ENCODE measurements at places on chromosomes 5 and 9.

DNA sequence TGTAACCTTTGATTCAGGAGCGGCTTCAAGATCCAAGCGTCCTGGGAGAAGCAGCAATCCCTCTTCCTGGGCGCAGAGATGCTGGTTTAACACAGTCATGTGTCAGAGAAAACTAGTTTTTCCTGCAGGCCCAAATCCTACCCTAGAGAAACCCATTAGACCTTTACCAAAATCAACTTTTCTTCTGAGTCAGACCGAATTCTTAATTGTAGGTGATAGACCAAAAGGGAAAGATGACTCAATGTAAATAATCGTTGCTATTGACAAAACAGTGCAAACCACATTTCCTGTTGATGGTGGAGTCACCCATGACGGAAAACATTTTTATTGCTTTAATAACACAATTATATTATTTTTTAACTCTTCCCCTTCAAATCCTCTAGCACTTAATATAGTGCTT, 40.1 kb downstream of the SLC1A1 start:
- DNase-seq: no peak

DNA sequence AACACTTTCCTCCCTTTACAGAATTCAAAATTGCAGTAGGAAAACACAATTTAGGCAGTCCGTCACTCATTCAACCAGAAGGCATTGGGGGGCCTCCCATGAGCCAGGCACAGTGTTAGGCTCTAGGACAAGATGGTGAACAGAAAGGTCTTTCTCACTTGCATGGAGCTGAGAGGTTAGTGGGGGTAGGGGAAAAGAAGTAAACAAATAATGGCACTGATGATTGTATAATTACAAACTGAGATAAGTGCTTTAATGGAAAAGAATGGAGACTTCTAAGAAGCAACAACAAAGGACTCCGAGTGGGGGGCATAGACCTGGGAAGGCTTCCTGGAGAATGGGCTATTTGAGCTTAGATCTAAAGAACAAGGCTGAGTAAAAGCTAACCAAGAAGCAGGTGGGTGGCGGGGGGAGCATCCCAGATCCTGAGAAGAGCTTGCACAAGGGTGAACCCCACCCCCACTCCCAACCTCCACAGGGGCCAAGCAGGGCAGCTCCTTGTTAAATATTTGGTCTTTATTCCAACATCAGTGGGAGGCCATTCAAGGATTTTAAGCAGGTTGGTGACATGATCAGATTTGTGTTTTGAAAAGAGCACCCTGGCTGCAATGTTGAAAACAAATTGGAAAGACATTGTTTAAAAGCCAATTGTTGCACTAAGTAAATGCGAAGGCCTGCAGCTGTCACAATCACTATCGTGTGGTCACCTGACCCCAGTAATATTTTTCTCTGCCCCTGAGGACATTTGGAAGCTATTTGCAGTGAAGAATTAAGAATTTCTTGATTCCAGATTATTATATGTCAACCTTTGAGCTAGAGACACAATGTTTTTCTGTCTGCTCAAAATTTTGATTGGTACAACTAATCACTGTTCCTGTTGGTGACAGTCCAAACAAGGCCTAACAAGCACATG, 73.9 kb upstream of the EFNA5 start:
- no peak for DNase-seq

DNA sequence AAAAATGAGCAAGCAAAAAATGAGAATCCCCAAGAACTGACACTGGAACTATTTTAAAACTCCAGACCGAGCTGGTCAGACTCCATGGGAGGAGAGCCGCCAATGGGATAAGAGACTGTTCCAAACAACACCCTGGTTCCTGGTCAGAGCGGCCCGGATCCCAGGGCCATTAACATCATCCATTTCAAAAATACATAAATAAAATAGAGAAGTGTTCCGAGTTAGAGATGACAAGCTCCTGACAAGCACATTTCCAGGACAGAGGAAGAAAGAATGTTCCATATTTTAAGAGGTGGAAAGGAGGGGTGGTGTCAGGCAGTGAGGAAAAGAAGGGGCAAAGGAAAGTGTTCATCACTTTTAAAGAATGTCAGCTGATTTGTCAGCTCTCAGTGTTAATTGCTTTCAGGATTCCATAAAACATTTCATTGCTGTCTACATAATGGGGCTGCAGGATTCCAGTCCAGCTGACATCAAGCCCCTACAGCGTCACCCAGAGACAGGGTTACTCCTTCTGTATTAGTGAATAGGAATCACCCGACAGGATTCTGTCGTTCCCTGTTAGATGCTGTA, 202.5 kb upstream of the TRIM32 start:
- no peak for DNase-seq

GRCh38 chr5:131463656-131464055, 171.4 kb downstream of the RAPGEF6 start:
- no peak for DNase-seq

DNA sequence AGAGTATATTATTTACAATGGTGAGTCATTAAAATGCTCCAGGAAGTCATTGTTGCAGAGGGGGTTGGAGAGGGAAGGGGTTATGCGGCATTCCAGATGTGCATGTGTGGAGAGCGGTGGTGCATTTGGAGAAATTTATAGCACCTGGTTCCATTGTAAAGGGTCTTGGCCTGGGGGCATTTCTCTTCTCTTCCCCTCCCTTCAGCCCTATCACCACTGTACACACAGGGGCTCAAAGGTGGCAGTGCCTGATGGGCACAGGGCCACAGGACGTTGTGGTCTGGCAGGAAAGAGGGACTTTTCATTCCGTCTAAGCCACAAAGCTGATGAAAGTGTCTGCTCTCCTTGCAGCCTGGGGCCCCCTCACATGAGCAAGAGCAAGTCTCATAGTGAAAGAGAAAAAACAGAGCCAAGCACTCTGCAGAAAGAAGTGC, 442.4 kb upstream of the ZNF462 start:
- no peak for DNase-seq

GRCh38 chr9:120438836-120439546, 141.0 kb downstream of the CDK5RAP2 start:
- no peak for DNase-seq

- DNase-seq: peak; percentile 87
Measured at GRCh38 chr5:173557123-173557903, 59.1 kb downstream of the BOD1 start.

DNA sequence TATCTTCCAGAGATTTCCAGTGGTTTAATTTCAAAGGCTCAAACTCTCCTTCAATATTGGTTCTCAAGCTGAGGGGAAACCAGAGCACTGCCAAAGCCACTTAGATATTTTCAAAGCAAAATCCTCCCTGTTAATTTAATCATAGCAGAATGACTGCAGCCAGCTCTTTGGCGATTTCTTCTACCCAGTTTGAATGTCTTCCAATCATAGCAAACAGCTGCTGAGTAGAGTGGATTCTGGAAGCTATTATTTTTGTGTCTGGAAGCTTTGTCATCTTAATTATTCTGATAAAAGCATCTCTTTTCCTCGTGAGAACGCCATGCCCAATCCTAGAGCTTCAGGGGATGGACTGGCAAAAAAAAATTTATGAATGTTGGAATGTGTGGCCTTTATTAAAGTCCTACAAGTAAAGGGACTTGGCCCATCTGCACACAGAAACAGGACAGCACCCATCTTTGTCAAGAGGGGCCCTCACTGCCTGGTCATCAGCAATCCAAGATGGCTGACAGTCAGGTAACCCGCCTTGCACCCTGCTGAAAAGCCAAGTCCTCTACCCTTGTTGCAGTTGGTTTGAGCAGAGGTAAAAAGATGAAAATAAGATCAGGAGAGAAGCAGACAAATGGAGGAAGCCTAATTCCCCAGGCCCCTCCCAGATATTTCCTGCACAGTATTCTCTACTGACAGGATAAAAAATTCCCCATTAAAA, 125.1 kb downstream of the SUSD1 start:
- no peak for DNase-seq

DNA sequence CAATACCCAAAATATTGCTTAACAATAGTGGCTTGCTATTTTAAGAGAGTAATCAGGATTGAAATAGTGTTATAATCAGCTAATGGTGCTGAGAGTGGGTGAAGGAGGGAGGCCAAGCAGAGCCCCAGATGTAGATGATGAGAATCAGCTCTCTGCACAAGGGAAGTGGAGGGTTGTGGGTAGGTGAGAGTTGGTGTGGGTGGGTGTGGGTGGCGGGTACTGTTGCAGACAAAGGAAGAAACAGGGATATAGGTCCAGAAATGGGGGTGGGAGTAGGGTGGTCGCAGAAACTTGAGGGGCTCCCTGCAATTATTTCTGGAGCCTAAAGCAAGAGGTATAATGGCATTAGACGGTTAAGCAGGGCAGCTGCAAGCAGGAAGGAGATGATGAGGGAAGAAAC, 7.4 kb upstream of the ADCY2 start:
- no peak for DNase-seq

GRCh38 chr5:10109299-10109698, 140.4 kb downstream of the ATPSCKMT start:
- no peak for DNase-seq

DNA sequence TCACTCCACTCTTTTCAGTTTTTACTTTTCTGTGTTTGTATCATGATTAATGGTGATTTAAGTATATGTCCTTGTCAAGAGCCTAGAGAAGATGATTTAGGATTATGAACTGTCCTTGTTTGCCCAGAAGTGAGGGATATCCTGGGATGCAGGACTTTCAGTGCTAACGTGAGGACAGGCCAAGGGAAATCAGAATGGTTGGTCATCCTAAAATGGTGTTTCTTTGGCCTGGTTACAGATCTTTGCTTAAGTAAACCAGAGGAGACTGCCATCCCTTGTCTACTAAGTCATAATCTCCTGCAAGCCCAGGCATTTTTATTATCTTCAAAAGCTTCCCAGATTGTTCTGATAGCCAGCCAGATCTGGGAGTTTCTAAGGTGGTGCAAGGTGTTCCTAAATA, 22.3 kb upstream of the DPYSL3 start:
- no peak for DNase-seq

- DNase-seq: no peak
Measured at GRCh38 chr5:151772029-151772845, 483 bp downstream of the G3BP1 start.

GRCh38 chr5:150562832-150563231, 54.9 kb downstream of the NDST1 start:
- DNase-seq: no peak

DNA sequence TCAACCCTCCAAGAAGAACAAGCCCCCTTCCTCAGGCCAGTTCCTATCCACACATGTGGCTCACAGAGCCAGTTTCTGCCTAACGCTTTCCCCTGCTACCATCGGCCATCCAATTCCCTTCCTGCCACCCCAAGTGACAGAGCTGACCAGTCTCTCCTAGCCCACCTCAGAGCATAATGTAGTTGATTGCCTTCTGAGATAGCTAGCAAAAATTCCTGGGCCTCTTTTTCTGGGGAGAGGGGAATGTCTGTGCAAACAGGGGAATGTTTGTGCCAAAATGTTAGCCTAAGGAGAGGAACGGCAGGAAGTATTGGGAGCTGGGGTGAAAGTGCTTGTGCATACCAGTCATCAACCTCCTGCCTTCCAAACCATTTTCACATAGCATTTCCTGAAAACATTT, 157.0 kb downstream of the PJA2 start:
- DNase-seq: no peak

DNA sequence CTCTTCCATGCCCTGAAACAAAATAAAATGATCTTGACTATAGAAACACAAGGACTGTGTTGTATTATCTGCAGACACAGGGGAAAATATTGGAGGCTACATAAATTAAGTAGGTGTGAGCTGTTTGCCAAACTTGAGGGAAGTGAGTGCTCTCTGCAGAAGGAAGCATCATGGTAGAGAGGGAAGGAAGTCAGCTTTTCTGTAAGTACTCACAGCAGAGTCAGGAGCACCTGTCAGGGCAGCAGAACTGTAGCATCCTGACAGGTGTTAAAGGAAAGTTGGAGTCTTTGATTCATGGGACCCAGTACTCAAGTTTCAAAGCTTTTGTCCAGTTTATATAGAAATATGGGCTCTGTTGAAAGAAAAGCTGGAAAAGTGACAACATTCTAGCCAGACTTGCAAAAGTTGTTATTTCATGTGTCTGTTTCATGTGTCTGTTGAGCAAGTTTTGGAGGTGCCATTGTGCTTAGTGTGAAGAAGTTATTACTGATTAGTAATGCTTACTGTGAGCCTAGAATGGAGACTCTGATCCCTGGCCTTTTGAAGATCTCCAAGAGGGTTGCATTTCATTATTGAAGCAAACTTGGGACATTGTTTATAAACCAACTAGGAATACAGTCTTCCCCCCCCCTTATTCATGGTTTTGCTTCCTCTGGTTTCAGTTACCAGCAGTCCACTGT, 194.7 kb downstream of the SPATA31D1 start:
- DNase-seq: no peak

DNA sequence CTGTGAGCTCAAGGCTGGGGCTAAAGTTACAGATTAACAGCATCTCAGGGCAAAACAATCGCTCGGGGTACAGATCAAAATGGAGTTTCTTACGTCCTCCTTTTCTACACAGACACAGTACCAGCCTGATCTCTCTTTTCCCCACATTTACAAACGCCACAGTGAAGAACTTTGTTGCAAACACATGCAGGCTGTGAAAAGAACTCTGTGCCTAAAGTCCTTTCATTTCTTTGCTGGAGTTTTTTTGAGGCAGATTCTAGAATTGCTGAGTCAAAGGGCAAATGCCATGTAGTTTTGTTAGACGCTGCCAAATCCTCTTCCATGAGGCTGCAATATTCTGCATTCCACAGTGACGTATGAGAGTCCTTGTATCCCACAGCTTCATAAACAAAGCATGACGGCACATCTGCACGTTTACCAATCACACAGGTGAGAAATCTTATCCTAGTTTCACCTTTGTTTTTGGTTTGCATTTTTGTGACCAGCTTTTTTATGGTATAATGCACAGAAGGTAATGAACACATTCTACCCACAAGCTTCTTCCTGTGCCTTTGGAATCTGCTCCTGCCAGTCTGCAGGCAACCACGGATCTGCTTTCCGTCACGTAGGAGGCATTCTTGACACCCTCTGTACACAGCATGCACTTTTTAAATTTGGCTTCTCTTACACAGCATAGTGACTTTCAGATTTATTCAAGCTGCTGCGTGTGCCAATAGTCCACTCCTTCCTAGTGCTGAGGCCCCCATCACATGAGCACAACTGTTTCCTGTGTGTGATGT, 44.6 kb upstream of the LPCAT1 start:
- no peak for DNase-seq

- DNase-seq: no peak
Measured at GRCh38 chr5:108345541-108346171, 36.2 kb downstream of the FBXL17 start.

DNA sequence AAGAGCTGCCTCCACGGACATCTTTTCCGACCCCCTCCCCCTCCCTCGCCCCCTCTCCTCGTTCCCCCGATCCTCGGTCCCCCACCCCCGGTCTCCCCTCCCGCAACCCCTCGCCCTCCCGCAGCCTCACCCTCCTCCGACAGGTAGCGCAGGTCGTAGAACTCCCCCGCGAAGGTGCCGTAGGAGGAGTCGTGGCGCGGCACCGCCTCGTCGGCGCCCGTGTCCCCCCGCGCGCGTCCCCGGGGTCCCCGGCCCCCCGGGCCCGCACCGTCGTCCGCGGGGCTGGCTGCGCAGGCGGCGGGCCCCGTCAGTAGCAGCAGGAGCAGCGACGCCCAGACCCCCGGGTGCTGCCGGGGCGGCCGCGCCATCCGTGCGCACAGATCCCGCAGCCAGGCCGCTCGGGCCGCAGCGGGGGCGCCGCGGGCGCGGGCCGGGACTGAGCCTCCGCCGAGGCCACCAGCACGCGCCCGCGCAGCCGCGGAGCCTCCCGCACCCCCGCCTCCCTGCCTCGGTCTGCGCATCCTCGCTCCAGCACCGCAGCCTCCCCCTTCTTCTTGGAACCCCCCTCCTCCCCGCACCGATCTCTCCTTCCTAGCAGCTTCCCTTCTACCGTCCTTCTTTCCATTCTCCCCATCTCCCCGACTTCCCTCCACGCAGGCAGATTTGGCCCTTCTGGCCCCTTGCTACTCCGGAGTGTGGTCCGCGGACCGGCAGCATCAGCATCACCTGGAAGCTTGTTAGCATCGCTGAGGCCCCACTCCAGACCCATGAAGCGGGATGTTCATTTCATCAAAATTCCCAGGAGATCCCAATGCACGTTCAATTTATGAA, at the start of gene FRRS1L:
Gene FRRS1L, minus strand, starts transcription at position 479 of the 831 bp plus-strand sequence. Its CDS starts 111 bp downstream, at position 368.
- peak; percentile 15 for DNase-seq

Data from substantia nigra (tissue), 51 donors.